Effector memory CD4-positive, alpha-beta T cell (primary cell): ENCODE measurements at places on chromosomes 4 and X.

- no peak for DNase-seq
Observed at GRCh38 chr4:9964879-9965278, 56.4 kb downstream of the SLC2A9 start.

DNA sequence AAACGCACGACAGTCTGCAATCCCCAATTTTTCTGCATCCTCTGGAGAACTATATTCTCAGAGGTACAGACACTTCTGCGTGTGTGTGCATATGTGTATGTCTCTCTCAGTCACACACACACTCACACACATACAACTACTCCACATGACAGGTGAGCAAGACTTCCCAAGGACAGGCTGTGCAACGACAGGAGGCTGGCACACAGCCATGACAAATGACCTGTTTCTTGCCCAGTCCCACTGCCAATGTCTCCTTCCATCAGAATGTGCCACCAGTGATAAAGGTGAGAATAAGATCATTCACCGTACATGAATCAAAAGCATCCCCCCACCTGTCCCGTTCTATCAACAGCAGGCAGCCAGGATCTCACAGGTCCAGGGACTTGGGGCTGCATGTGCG, 52.4 kb downstream of the PPP2R2C start:
- DNase-seq, result no peak

DNA sequence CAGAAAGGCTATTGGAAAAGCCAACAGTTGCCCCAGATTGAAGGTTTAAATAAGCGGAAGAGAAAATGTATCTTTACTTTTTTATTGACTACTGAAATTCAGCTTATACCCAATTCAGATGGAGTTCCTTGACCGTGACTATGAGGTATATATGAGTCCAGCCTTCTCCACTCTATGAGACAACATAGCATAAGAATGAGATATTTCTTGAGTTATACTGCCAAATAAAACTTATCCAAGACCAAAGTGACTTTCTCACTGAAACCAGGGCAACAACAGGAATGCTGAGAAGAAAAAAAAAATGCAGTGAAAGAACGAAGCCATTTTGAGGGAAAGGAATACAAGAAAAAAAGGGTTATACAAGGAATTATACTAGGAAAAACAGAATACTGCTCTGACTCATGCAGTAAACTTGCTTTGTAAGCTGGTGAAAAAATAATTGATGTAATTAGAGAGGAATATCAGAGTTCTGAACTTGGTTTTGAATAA, 16.3 kb upstream of the PDK3 start:
- DNase-seq, result no peak

DNA sequence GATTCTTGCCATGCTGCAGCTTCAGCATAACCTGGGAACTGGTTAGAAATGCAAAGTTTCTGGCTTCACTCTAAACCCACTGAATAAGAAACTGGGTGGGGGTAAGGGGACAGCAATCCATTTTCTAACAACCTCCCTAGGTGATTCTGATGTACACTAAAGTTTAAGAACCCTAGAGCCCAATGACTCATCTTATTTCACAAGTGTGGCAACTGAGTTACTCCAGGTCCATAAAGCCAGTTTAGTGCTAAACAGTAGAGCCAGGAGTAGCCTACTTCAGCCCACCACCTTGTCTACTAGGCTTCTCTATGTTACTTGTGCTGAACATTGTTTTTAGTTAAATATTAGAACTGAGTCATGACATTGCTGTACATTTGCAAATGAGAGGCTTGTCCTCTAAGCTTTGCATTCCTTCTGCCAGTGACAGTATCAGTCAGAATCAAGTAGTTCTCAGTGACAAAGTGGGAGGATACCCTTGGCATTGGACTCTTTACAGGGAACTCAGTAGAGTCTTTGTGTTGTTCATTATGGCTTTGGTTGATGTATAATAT, 518.0 kb downstream of the RPA4 start:
- DNase-seq, result no peak

GRCh38 chr4:63348735-63349673, 1060.2 kb downstream of the TECRL start:
- no peak for DNase-seq

DNA sequence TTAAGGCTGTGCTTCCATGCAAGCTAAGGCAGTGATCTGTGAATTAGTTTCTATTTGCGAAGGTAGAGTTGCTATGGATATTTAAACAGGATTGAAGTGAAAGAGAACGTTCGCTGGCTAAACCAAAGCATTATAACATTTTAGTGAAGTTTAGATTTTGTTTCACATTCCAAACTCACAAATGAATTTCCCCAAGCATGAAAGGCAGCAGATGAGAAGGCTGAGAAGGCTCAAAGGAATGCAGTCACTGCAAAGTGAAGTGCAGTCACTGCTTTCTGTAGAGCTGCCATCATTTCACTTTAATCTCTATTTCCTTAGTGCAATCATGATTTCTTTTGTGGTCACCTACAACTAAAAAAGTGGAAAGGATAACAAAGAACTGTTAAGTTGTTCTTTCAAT, 334.7 kb upstream of the NR3C2 start:
- DNase-seq, result no peak

DNA sequence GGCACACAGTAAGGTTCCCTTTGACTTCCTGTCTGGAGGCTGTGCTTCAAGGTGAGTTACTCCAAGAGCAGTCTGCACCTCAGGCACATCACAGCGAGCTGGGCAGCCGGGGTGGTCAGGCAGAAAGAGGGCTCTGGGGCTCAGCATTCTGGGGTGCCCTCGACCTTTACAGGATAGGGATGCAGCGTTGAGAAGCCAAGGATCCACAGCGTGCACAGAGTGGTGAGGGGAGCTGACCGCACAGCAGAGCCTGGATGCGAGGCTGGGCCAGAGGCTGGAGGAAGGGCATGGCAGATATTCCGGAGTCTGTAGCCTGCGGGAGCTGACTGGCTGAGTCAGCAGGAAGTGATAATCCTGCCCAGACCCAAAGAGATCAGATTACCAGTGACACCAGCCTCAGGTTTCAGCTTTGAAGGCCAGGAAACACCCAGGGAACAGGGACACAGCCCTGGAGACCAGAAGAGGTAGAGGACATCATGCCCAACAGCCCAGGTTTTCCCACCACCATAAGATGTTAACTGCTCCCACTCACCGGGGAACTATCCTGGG, 38.4 kb upstream of the PDLIM3 start:
- DNase-seq, result no peak

- no peak for DNase-seq
Observed at GRCh38 chr4:24262616-24263015, 321.7 kb downstream of the DHX15 start.

- DNase-seq, result no peak
Observed at GRCh38 chr4:23759066-23759465, 130.8 kb downstream of the PPARGC1A start.

DNA sequence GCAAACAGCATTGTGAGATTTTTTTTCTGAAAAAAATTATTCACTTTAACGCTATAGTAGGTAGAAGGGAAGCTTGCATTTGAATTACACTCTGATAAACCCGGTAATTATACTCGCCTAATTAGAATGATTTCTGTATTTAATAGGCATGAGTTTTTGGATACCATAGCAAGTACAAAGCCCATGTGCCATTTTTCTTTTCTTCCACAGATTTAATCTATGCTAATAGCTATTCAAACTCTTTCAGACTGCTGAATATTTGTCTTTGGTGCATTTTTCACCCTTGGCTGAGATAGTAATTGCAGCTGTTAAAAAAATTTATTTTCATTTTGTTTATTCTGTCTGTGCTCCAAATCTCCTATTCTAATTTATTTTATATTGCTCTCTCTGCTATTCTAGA, 113.0 kb downstream of the EGF start:
- DNase-seq, result no peak

GRCh38 chrX:21905953-21906352, 34.6 kb upstream of the SMS start:
- no peak for DNase-seq

GRCh38 chr4:8821151-8821950, 50.3 kb downstream of the HMX1 start:
- no peak for DNase-seq

GRCh38 chr4:89704651-89705395, 132.1 kb downstream of the SNCA start:
- no peak for DNase-seq

DNA sequence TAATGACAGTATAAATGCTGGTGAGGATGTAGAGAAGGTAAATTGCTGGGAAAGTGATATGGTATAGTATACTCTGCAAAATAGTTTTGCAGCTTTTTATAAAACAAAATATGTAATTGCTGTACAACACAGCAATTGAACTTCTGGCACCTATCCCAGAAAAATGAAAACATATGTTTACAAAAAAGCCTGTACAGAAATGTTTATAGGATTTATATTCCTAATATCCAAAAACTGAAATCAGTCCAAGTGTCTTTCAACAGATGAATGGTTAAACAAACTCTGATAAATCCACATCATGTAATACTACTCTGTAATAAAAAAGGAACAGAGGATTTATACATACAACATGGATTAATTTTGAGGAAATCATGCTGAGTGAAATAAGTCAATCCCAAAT, 198.4 kb upstream of the ACTRT1 start:
- DNase-seq, result no peak

DNA sequence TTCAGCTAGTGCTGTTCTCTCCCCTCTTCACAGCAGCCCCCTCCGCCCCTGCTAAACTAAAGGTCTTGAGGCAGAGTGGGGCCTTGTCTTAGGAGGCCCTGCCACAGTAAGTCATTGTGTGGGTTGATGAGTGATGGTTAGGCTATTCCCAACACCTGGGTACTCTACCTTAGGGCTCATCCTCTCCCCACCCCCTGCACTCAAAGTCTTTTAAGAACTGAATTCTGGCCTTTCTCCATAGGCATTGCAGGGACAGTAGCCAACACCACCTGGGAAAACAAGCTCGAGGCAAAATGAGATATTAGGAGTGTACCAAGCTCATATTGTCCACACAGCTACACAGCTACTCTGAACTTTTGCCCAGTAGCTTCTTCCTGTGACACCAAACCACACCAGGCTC, 42.5 kb downstream of the RAB40AL start:
- DNase-seq, result no peak

DNA sequence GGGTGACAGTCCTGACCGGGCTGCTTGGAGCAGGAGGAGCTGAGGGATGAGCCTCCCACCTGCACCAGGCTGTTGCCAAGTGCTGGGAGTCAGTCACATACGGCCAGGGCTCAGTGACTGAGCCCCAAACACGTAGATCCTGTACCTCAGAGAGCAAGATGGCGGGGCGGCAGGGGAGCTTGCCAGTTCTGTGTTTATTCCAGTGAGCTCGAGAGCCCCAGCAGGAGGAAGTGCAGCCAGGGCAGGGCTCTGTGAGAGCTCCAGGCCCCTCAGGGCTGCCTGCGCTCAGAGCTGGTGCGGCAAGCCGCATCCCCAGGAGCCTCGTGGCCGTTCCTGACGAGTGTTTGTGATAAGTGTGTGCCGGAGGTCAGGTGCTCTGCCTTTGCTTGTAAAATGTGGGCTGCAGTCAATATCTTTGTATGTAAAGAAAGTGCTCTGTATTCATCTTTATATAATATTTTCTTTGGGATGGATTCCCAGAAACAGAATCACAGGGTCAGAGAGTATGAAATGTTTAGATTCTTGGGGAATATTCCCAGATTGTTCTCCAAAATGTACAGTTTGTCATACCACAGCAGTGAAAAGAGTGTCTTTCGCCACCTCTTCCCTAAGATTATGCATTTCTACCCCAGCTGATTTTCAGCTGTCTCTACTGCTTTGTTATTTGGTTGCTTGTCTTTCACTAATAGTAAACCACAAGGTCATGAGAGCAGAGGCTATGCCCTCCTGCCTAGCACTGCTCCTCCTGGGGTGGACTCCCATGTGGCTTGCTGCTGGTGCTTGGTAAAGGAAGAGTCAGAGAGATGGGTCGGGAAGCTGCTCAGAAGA, 50.3 kb downstream of the NELFA start:
- no peak for DNase-seq

GRCh38 chr4:6722891-6723290, 6.9 kb downstream of the BLOC1S4 start:
- no peak for DNase-seq

GRCh38 chr4:88957570-88957969, 99.4 kb downstream of the FAM13A start:
- no peak for DNase-seq

DNA sequence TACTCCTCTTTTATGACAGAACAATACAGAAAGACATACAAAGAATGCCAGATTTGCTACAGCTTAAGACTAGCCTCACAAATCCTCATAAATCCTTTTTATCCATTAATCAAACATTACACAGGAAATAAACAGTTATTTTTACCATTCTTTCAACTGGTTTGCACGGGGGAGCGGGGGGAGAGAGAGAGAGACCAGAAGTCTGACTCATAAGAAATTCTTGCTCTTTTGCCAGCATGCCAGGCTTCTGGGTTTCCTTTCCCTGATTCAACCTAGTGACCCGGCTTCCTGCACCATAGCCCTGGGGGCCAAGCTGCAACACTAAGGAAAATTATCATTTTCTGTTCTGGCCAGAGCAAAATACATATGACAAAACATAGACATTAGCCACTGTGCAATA, 6.8 kb upstream of the RRAGB start:
- DNase-seq, result no peak

GRCh38 chr4:1855333-1856070, 454 bp downstream of the LETM1 start:
- no peak for DNase-seq

DNA sequence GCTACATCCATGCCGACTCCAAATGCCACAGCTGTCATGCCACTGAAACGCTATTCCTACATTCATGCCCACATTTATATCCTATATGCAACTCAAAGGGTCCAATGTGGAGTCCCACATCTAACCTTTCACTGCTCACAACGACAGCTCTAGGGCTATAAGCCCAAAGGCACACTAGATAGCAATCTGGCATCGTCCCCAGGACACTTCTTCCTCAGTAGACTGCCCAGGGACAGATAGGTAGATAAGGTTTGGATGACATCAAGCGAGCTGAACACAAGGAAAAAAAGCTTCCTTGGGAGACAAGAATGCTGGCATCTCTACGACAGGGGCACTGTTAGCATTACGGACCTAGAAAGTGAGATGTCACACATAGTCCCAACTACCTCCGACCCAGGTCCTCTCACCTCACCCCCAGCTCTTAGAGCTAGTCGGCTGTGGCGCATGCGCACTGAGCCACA, 685 bp downstream of the RAB9B start:
- DNase-seq, result no peak

DNA sequence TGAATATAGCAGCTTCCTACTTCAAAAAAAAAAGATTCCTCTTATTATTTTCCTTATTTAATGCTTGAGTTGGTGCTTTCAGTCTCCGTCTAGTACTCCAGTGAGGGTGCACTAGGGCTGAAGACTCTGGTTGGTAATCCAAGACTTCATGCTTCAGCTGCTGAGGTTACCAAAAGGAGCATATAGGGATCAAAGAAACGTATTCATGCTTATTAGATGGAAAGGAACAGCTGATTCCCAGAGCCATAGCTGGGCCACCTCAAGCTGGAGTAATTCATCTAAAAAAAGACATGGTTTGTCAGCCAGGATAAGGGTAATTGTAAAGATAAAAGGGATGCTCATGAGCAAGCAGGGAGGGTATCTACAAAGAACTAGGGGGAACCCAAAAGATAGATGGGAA, 131.7 kb upstream of the FAM47B start:
- no peak for DNase-seq

GRCh38 chr4:163967263-163967662, 472.8 kb downstream of the TMA16 start:
- DNase-seq, result no peak

- no peak for DNase-seq
Observed at GRCh38 chr4:15226203-15226602, 201.6 kb upstream of the C1QTNF7 start.
